ENCODE measurements at places on chromosomes 2 and 18.

GRCh38 chr2:211204456-211204855 is 648.1 kb downstream of the CPS1 start:
- no peak for DNase-seq

DNA sequence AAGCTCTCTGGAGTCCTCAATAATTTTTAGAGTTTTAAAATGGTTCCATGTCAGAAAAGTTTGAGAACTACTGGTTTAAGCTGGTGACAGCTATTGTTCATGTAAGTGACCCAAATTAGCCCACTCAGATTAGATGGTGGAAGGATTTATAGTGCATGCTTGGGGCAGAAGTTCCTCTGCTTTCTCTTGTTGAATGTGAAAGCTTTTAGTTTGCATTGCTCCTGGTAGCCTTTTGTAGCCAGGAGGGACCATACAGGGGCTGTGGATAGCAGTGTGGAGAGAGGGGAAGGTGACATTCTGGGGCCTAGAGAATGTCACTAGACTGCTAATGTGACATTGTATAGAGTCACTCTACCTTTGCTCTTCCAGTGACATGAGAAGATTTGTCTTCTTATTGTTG is 40.3 kb upstream of the IGFBP5 start:
- DNase-seq = no peak

DNA sequence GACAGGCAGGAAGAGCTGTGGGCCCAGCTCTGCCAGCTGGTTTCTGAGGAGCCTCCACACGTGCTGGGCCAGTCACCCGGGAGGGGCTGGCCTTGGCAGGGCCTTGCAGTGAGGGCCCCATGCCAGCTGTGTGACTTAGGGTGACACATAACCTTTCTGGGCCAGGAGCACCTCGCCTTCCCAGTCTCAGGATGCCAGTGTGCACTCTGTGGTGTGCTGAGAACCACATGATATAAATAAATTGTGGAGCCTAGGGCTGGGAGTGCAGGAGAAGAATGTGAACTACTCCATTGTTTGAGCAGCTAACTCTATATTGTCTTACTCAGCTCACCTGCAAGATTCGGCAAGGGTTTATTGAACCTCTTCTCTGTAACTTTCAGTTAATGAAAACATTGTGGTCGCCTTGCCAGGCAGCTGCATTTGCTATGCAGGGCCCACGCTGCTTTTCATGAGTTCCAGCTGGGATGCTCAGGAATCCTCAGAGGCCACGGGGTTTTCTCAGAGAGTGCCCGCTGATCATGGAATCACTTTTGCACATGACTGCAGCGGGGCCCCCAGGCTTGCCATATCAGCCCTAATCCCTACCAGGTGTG is 222.3 kb downstream of the SH3RF3 start:
- no peak for DNase-seq

GRCh38 chr2:101140978-101141655 is 10.1 kb downstream of the TBC1D8 start:
- DNase-seq = no peak

DNA sequence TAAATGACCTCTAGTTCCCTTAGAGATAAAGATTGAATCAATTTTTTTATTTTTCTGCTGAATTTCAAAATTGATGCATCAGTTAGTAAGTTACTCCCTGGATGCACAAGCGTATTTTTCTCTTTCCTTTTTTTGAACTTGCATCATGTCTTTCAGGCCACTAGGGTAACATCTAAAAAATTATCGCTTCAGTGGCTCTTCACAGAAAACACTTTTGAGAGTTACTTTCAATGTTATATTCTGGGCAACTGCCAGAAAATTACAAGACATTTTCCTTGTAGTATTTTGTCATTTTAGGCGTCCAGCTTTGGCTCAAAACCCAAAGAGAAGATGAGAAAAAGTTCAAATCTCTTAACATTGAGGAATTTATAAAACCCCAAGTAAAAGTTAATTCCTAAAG is 59.8 kb downstream of the DSEL start:
- no peak for DNase-seq

GRCh38 chr2:37781028-37781427 is 109.6 kb upstream of the CDC42EP3 start:
- no peak for DNase-seq

DNA sequence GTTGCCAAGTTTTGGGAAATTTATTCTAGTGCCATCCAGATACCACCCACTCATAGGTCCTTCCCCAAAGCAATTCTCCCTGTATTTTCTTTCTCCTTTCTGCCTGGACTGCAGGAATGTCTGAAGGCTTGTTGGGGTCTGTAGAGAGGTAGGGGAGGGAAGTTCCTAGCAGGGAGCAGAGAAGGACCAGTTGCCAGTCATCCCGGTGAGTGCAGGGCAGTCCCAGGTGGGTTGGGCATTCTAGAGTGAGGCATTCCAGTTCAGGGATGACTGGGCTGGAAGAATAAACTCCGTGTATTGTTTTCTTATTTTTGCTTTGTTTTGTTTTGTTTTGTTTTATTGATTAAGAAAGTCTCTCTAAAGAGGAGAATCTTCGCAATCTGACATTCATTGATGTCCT is 58.1 kb downstream of the SPATS2L start:
- no peak for DNase-seq

GRCh38 chr2:39080152-39080551 is 40.7 kb downstream of the SOS1 start:
- DNase-seq = no peak
